ENCODE measurements at places on chromosomes 4 and X.

DNA sequence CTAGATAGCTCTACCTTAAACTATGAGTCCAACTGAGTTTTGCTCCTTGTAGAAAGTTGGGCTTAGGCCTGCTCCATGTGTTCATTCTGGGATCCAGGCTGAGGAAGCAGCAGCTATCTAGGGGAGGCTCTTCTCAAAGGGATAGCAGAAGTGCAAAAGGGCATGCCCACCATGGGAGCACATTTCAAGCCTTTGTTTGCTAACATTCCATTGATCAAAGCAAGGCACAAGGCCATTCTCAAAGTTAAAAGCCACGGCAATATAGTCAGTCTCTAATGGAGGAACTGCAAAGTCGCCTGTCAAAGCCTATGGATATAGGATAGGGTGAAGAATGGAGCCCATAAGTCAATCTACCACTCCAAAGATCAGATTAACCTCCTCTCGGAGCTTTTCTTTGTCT, 488.1 kb upstream of the ARX start:
- DNase-seq, result no peak

- no peak for DNase-seq
Observed at GRCh38 chr4:146462251-146462650, 59.5 kb downstream of the SLC10A7 start.

DNA sequence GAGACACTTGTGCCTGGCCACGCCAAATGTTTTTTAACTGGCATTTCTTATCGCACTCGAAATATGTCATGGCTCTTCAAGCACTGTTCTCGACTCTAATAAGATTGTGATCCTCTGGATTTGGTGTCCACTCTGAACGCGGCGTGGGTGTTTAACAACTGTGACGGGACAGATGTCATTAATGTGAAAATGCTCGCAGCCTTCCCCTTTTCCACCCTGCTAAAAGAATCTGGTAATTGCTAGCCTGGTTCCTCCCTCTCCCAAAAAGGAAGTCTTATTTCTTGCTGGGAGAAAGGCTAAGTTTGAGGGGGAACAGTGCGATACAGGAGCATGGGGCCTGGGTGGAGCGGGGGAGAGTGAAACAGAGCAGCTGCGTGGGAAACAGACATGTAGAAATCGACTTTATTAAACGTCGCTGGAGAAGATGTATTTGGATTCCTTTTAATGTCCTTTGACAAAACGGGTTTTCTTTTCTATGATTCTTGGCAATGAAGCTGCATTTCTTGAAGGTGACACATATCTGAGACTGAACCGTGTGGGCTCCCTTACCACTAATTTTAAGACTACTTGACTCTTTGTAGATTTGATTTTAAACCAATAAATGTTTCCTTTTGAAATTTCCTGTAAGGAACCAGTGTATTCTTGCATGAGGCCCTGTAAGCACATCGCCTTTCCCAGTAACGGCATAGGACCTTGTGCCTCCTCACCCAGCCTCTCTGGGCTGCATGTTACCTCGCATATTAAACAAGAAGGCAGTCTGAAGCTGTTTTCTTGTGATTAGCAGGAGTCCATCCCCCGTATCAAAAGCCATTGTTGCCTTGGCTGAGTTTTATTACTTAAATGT, 17.8 kb downstream of the TBC1D1 start:
- DNase-seq, result no peak

GRCh38 chr4:25449270-25449669, 72.2 kb downstream of the ANAPC4 start:
- DNase-seq, result no peak

GRCh38 chrX:110734894-110735541, 60.6 kb downstream of the CHRDL1 start:
- no peak for DNase-seq

GRCh38 chr4:128737098-128737513, 72.4 kb upstream of the JADE1 start:
- DNase-seq, result no peak

GRCh38 chrX:69063486-69063885, 101.8 kb downstream of the PJA1 start:
- DNase-seq, result no peak

DNA sequence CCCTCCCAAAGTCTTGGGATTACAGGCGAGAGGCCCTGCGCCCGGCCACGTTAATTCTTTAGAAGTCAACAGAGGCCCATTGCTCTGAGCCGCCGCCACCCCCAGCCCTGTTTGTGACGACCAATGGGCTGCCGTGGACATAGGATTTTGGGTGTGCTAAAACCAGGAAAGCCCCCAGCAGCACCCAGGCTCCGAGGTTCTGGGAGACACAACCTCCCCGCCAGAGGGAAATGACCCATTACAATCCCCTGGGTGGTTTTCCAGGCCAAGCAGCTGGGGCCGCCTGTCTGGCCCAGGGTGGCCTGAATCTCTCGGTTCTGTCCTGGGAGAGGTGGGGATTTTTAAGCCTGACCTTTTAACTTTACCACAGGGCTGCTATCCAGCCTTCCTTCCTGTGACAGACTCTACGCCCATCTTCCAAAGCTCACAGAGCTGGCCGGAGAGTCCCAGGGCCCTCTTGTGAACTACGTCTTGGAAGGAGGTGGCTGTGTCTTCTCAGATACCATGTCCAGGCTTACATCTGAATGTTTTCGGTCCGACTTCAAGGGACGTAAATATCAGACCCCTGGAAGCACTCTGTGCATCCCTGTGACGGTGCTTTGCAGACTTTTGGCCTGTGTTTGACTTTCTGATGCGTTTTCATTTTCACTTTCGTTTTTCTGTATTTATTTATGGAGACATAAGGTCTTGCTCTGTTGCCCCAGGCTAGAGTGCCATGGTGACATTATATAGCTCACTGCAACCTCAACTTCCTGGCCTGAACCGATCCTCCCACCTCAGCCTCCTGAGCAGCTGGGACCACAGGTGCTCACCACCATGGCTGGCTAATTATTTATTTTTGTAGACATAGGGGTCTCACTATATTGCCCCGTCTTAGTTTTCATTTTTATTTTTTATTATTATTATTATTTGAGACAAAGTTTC, 36.0 kb downstream of the P2RY8 start:
- no peak for DNase-seq

DNA sequence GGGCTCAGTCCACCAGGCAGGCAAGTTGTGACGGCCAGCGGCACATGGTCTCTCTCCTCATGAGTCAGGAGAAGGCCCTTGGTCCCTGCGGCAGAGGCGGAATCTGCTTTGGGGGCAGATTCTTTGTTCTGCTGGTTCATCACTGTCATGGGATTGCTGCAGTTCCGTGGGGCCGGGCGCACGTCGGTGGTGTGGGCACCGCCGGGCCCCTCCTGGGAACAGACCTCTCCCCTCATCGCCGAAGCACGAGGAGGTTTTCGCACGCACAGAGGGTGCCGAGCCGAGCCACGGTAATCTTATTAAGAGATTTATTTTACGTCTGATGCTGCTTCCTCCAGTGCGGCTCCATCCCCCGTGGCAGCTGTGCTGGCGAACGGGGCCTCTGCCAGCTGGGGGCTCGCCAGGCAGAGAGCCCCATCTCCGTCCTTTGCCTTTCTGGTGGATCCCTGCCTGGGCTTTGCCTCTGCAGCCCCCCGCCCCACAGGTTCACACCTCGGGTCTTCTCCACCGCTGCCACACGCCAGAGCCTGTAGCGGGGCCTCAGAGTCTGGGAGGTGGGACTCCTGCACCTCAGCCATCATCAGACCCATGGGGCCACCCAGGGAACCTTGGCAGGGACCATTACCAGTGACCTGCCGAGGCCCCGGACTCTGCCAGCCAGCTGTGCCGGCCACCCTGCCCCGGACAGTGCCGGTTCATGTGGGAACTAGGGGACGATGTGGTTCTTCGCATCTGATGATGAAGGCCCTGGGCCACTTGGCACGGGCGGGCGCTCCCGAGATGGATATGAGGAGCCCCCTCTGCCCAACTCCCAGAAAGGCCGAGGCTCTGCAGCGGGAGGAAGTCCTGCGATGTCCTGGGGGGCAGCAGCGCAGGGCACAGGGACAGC, 86.7 kb upstream of the NKX1-1 start:
- no peak for DNase-seq

DNA sequence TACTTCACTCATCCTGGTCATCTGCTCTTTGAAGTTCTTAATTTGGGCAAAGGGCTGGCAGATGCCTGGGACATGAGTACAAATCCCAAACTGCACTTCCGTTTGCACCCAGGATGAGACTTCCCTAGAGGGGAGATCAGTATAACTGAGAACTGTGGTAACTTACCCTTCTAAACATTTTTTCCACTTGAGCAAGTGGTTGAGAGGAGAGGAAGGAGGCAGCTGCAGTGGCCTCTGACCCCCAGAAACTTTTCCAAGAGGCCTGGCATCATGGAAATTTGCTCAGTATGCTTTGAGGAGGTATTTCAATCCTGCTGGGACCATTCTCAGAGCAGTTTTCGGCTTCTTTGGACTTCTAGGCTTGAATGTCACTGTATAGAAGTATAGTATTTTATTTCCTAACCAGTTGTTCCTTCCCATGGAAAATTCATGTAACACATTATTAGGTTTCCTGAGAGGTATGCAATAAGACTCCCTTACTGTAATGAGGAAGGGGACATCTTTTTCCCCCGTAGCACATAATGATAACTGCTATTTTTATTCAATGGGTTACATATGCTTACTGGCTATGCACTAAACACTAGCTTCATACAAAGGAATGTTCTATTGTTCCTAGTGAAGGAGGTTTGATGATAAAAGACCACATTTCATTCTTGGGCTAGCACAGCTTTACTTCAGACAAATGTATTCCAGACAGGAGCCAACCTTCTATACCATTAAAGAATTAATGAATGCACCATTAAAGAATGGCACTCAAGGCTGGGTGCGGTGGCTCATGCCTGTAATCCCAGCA, 129.3 kb downstream of the SHROOM3 start:
- no peak for DNase-seq

DNA sequence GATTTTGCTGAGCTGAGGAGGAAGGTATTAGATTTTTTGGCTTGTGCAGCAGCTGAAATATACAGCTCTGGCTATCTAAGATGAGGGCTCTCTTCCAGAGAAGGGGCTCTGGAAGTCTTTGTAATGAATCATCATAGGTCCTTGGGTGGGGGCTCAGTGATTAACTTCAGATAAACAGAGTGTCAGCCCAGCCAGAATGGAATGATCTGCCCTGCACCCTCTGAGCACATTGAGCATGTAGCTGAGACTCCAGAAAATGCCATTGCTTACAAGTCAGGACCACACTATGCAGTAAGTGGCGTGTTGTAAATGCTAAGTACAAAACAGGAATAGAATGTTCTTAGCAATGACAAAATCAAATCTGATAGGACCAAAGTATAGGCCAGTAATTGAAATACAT, 836.0 kb downstream of the PDHA2 start:
- DNase-seq, result no peak

GRCh38 chr4:150286656-150287055, 208.4 kb downstream of the DCLK2 start:
- DNase-seq, result no peak

DNA sequence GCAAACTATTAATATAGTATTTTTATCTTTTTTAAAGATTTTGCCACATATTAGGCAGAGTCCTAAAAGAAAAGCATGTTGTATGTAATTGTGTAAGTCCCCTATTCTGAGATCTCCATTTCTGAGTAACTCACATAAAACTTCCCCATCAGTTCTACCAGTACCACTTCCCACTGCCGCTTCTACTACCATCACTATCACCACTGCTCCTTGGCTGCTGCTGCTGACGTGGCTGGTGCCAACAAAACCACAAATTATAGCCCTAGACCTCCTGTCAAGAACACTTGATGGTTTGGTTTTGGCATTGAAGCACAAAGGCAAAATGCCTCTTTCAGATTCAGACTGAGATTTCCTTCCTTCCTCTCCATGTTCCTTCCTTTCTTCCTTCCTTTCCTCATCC, 106.4 kb downstream of the MMRN1 start:
- DNase-seq, result no peak

- no peak for DNase-seq
Observed at GRCh38 chrX:22345884-22346283, 73.2 kb downstream of the CBLL2 start.

- DNase-seq, result no peak
Observed at GRCh38 chr4:180947425-180947824, 1295.8 kb upstream of the TENM3 start.

- DNase-seq, result no peak
Observed at GRCh38 chr4:40840255-40840984, 90.7 kb downstream of the NSUN7 start.

DNA sequence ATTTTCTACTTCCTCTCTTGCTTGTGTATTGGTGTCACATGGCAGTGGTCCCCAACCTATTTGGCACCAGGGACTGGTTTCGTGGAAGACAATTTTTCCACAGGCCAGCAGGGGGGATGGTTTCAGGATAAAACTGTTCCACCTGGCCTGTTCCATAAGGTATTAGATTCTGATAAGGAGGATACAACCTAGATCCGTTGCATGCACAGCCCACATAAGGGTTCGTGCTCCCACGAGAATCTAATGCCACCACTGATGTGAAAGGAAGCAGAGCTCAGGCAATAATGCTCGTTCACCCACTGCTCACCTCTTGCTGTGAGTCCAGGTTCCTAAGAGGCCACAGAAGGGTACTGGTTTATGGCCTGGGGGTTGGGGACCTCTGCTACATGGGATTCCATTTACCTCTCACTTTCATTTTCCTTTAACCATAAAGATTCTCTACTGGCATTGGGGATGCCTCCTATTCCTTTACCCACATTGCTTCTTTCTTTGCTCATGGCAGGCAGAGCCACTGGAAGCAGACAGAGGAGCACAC, 38.1 kb downstream of the SEC31A start:
- DNase-seq, result no peak

GRCh38 chr4:119300101-119300978, 21.6 kb downstream of the FABP2 start:
- DNase-seq, result peak; percentile 81

DNA sequence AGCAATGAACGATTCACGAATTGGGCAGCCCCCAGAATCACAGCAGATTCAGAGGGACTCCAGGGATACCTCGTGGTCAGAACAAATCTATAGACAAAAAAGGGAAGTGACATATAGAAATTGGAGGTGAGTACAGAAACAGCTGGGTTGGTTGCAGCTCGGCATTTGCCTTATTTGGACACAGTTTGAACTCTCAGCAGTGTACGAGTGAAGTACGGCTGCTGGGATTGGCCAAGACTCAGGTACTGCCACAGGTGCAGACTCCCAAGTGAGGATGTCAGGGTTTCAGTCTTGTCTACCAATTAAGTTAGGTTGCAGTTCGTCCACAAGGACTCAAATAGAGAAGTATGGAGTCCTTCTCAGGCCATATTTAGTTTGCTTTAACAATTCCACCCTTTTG, 28.2 kb downstream of the HTT-AS start:
- no peak for DNase-seq

GRCh38 chr4:184499996-184500395, 25.6 kb upstream of the IRF2 start:
- no peak for DNase-seq

DNA sequence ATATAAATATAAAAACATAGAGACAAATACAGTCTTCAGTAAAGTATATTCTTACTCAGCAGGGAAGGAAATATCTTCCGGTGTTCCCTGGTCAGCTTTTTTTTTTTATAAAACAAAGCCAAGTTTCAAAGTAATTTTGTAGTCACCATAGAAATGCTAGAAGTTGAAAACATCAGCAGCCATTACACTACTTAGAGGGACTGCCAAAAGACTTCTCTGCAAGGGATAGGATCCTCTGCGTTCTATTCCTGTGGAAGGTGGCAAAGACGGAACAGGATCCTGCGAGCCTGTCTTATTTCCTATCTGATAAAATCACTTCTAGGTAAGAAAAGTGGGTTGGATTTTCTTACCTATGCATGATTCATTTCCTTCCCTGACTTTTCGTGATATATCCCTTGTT, 19.4 kb downstream of the CLDN22 start:
- DNase-seq, result no peak
